ENCODE measurements at places on chromosomes 7 and 10.

DNA sequence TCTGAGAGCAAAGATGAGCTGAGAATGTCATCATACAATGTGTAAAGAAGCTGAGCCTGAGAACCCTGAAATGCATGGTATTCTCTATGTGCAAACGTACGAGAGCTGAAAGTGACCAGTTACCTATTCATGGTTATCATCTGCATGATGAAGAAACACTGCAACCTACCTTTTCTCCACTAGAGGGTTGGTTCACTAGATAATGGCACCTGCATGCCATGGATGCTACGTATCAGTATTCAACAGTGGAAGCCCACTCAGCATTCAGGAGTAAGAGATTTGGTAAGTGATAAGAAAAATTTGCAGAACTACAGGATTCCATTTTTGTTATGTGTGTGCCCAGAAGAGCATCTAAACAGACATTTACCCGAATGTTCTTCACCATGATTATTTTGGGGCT lies 145.4 kb downstream of the PTPRN2 start:
- no peak for DNase-seq

DNA sequence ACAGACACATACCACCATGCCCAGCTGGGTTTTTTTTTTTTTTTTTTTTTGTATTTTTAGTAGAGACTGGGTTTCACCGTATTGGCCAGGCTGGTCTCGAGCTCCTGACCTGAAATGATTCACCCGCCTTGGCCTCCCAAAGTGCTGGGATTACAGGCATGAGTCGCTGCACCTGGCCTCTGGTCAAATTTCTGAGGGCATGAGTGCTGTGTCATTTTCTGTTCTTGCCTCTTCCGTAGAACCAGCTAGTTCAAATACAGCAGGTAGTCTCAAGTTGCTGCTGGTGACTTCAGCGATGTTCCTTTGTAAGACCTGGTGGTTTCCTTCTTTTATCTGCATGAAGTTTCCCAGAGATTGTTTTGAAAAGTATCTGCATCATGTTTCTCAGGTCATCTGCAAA lies 134.8 kb upstream of the SHH start:
- no peak for DNase-seq

DNA sequence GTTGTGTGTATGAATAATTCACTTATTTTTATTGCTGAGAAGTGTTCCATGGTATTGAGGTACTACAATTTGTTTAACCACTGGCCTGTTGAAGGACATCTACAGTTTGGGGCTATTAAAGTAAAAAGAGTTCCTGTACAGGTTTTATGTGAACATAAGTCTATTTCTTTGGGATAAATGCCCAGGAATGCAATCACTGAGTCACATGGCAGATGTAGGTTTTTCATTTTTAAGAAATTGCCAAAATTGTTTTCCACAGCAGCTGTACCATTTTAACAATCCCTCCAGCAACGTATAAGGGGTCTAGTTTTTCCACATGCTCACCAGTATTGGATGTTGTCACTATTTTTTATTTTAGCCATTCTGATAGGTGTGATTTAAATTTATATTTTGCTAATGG lies 243.9 kb downstream of the TNS3 start:
- no peak for DNase-seq

GRCh38 chr7:120156476-120156875 lies 116.5 kb upstream of the KCND2 start:
- no peak for DNase-seq

DNA sequence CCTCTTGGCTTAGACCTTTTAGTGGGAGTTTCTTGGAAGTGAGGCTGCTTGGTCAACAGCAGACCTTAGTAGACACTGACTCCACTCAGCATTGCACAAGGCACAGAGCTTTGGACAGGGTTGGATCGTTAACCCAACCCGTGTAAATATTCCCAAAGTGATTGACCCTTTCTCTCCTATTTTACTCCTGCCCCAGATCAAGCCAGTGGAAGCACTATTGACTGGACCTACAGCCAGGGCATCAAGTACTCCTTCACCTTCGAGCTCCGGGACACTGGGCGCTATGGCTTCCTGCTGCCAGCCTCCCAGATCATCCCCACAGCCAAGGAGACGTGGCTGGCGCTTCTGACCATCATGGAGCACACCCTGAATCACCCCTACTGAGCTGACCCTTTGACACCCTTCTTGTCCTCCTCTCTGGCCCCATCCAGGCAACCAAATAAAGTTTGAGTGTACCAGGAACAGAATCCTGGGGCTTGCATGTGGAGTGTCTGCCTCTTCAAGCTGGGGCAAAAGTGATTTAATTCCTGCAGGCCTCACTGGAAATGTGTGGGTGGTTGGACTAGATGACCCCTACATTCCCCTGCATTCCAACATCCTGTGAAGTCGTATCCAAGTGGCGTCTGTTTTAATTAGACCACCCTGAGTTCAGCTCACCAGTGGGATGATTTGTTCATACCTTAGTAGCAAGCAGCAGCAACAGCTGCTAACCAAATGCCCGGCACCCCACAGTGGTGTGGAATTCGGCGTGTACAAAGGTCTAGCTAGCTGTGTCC lies 7.5 kb downstream of the CPA1 start:
- DNase-seq = no peak

DNA sequence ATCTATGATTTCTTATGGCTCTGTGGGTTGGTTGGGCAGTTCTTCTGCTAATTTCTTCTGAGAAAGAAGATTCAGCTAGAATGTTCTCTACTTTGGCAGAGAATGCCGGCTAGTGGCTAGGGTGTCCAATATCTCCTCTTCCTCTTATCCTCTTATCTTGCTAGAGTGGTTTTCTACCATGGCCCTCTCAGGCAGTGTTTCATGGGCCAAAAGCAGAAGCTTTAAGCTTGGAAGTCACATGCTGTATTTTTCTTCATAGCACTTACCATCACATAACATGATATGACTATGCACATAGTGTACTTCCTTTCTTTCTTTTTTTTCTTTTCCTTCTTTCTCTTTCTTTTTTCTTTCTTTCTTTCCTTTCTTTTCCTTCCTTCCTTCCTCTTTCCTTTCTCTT lies 140.0 kb downstream of the ITGB8 start:
- no peak for DNase-seq

- DNase-seq = no peak
These were observed 38.5 kb downstream of the NPTX2 start for GRCh38 chr7:98655611-98656010.

DNA sequence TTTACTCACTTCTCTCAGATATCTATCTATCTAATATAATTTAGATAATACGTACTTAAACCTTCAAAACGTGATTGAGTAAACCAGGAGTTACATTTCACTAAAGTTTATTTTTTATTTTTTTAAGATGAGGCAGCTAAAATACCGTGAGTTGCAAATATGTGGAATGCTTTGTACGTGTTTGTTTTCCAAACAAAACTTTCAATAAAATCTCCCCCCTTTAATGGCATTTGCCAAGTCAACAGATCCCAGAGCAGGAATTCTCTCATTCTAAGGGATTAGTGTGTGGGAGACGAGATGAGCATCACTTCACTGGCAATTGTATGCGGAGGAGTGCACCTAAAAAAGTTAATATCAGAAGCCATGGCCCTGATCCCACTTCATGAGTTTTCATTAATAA lies 53.7 kb upstream of the MAGI2 start:
- DNase-seq = no peak

- no peak for DNase-seq
These were observed 71.0 kb downstream of the SVOPL start for GRCh38 chr7:138630059-138630610.

- no peak for DNase-seq
These were observed 34.2 kb downstream of the C10orf71 start for GRCh38 chr10:49333192-49333591.

GRCh38 chr10:6518791-6519429 lies 61.2 kb downstream of the PRKCQ start:
- no peak for DNase-seq

DNA sequence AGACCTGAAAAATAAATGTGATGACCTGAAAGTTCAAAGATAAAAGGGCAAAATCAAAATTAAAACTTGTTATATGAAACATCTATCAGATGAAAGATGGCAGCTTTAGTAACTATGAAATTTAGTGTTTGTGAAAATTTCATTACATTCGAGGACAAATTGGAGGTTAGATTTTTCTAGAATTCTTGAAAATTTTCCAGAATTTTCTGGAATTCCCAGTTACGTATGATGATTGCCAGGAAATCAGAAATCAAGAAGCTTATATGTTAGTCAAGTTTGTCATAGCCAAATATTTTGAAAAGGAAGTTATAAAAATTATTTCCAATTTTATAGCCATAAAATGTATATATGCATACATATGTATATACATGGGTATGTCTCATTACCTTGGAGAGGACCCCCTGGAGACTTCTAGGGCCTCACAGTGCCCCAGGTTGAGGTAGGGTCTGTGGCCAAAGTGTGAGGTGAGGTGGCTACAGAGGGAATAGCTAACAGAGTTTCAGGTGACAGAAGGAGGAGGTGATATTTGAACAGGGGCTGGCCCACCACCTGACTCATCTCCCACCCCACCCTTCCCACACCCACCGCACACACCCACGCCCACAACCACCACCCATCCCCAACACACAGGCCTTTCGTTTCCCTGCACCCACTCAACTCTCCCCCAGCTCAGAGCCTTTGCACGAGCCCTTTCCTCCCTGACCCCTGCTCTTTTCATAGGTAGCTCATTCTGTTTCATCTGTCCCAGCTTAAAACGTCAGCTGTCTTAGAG lies 21.5 kb downstream of the C10orf105 start:
- DNase-seq = peak; percentile 48

- DNase-seq = no peak
These were observed 678.9 kb upstream of the TEX47 start for GRCh38 chr7:89474456-89474855.

DNA sequence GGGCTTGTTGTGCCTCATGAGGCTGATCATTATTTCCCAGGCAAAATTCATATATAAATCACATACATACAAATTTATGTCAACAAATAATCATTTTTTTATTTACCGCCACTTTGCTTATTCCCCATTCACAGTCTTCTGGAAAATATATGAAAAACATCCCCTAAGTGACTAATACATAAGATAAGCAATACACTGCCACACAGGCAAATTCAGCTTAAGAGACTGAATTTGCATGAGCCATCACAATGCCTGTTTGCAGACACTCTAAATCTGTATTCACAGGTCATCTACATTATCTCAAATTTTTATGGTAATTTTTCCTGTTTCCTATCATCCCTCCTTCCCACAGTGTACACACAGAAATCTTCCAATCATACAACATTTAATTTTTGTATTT lies 13.2 kb downstream of the OSBPL3 start:
- no peak for DNase-seq

DNA sequence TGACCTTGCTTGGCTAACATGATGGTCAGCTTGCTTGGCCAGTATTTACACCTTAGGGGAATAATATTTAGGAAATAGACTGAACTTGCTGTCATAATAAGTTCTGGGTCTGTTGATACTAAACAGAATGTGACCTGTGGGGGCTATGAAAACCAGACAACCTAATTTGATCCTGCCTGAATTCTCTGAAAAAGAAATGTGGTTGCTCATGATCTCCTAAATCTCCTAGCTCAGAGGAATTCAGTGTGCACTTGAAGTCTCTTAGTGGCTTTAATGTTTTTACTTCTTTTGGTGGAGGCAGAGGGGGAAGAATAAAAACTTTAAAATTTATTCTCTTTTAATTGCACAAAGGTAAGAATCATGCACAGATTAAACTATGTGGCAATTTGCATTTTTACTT lies 205.2 kb downstream of the SEC23IP start:
- no peak for DNase-seq

- no peak for DNase-seq
These were observed 197.0 kb downstream of the USP6NL start for GRCh38 chr10:11414314-11415038.

- DNase-seq = no peak
These were observed 145.9 kb downstream of the ARHGAP12 start for GRCh38 chr10:31782701-31783100.

- no peak for DNase-seq
These were observed 20.8 kb downstream of the ADCY1 start for GRCh38 chr7:45594745-45595535.

GRCh38 chr10:130740166-130740565 lies 571.4 kb downstream of the TCERG1L start:
- DNase-seq = no peak

GRCh38 chr7:111162692-111163091 lies 71.8 kb downstream of the LRRN3 start:
- DNase-seq = no peak

DNA sequence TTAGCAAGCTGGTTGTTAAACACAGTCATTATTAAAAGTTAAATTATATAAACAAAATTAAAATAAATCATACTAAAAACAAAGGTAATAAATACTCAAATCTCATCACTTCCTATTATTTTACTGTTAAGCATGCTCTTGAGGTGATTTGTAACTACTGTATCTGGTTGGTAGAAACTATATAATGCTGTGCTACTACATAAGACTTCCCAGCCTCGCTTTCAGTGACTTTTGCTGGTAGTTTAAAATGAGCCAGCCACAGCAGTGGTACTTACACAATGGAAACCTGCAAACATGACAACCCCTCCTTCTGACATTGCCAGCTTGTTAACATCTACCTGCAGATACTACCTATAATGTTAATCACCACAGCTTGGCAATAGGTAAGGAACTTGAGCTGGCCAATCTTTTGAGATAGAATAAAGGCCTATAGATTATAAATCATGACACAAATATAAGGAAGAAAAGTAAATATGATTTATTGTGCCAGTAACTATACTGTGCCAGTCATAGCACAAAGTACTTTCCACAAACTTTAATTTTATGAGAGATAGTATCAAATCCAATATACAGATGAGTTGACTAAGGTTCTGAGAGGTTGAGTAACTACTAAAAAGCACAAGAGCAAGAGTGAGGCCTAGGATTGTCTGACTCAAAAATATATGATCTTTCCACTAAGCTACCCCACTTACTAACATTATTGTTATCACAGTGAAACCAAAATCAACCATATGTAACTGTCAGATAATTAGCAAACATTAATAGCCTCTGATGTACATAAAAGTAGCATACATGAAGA lies 181.1 kb upstream of the ASAH2 start:
- no peak for DNase-seq

GRCh38 chr7:127890726-127891125 lies 140.5 kb downstream of the LRRC4 start:
- DNase-seq = no peak

- no peak for DNase-seq
These were observed 35.0 kb downstream of the PIK3AP1 start for GRCh38 chr10:96685306-96685705.

GRCh38 chr7:141744131-141744530 lies 6.0 kb downstream of the SSBP1 start:
- no peak for DNase-seq

DNA sequence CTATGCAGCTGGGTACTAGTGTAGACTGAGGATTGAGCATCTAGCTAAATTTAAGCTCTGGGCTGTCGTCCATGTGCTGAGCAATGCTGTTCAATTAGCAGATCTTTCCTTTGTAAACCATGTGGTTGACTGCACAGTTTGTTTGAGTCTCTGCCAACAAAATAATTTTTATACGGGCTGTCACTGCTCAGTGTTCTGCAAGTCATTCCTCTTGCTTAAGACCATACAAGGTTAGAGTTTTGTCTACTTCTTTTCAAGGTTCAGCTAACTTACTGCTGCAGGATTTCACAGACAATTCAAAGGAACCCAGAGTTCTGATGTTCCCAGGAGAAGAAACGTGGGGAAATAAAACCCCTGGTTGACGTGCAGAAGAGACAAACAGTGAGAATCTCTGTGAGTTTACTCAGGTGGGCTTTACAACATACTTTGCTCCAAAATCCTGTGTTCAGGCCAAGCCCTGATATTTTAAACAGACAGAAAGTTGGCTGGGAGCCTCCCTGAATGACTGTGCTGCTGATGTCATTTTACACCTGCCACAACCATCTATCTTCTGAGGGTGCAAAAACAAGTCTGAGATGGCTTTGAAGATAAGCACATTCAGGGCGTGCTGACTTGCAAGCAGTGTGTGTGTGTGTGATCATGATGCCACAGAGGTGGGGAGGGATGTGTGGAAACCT lies 177.1 kb upstream of the SVIL start:
- DNase-seq = no peak

GRCh38 chr7:17900464-17900863 lies 39.8 kb downstream of the SNX13 start:
- no peak for DNase-seq

Data from GM18507 (cell line).